ENCODE measurements at places on chromosomes 2 and 18. TPM values are rescaled to one million over a fixed set of nuclear protein-coding genes. Genes with fewer than 3 reads are reported as not detected.

DNA sequence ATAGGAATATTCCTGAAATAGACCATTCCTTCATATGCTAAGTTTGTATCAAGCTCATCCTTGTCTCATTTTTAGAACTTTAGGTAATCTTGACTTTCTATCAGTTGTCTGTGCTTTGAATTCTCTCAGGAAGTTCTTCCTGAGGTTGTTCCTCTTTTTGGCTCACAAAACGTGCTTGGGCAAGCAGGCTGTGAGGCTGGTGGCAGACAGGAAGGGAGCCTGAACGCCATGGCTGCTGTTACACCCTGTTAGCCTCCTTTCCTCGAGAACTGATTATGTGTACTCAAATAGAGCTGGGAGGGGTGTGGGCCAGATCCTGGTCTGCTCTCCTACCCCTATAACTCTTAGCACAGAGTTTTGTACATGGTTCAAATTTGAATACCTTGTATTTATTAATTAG, 136.4 kb upstream of the CELF4 start:
- no peak for DNase-seq

GRCh38 chr2:158955842-158956365, 12.5 kb upstream of the TANC1 start:
- no peak for DNase-seq

Gene TTN
- total RNA-seq, result 10.1 TPM

GRCh38 chr2:51711766-51712165, 679.8 kb upstream of the NRXN1 start:
- no peak for DNase-seq

Gene SKOR2
- not detected for total RNA-seq

DNA sequence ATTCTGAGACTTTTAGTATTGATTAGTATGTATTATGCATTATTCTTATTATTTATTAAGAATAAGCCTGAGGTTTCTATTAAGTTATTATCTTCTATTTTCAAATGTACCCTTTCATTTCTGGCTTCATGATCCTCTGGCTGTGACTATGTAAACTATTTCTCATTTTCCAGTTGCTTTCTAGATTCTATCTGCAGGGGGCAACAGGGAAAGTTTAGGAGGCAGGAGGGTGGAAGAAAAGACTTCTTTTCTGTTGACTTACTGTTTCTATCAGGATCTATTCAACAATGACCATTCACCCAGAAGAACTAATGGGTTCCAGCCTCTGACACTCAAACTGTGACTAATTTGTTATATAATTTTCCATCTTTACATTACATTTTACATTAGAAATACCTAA, 653.4 kb upstream of the FSHR start:
- DNase-seq, result no peak

- no peak for DNase-seq
Measured at GRCh38 chr18:11323359-11323819, 174.0 kb upstream of the PIEZO2 start.

Gene SRD5A2
- total RNA-seq, result not detected

Gene TFPI
- 208 TPM for total RNA-seq

DNA sequence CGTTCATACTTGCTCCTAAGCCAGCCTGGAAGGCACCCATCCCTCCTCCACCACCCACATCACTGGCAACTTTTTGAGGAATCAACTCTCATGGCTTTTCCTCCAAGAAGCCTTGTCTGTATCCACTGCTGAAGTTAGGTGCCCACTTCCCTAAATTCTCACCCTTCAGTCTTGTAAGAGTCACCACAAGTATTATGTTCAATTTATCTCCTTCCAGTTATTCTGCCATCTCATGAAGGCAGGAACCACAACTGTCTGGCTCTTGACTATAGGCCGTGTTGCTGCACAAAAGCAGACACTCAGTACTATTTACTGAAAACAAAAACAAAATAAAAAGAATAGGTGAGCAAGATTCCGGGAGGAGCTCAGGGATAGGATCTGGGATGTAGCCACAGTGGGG, 234.8 kb downstream of the CYRIA start:
- DNase-seq, result no peak

- DNase-seq, result no peak
Measured at GRCh38 chr2:214674278-214674677, 135.2 kb downstream of the BARD1 start.

GRCh38 chr18:74488354-74488753, 7.8 kb upstream of the CNDP2 start:
- DNase-seq, result no peak

GRCh38 chr2:151150331-151151320, 111.0 kb downstream of the RBM43 start:
- DNase-seq, result no peak

DNA sequence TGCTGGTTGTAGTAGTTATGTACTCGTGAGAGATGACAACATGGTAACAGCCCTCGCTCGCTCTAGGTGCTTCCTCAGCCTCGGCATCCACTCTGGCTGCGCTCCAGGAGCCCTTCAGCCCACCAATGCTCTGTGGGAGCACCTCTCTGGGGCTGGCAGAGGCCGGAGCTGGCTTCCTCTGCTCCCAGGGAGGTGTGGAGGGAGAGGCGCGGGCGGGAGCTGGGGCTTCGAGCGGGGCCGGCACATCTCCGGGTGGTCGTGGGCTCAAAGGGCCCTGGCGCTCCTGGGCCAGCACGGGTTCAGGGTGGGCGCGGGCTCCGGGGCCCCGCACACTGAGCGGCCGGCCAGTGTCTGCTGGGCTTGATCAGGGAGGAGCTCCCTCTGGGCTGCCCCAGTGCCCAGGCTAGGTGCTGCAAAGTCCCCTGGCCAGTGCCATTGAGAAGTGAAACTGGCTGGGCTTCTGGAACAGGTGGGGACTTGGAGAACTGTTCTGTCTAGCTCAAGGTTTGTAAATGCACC, 1012.1 kb downstream of the CNTNAP5 start:
- DNase-seq, result no peak

DNA sequence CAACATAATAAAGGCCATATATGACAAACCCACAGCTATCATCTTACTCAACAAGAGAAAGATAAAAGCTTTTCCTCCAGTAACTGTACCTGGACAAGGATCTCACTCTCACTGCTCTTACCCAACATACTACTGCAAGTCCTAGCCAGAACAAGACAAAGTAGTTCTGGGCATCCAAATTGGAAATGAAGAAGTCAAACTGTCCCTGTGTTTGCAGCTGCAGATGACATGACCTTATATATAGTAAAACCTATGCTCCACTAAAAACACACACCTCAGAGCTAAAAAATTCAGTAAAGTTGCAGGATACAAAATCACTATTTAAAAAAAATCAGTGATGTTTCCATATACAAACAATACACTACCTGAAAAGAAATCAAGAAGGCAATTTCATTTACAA, 32.2 kb downstream of the USP34 start:
- no peak for DNase-seq

- DNase-seq, result peak; percentile 71
Measured at GRCh38 chr2:27552941-27553340, 29.9 kb upstream of the ZNF512 start.

Gene MOCOS
- 0.45 TPM for total RNA-seq

- DNase-seq, result no peak
Measured at GRCh38 chr18:61034580-61034979, 298.6 kb upstream of the CDH20 start.

DNA sequence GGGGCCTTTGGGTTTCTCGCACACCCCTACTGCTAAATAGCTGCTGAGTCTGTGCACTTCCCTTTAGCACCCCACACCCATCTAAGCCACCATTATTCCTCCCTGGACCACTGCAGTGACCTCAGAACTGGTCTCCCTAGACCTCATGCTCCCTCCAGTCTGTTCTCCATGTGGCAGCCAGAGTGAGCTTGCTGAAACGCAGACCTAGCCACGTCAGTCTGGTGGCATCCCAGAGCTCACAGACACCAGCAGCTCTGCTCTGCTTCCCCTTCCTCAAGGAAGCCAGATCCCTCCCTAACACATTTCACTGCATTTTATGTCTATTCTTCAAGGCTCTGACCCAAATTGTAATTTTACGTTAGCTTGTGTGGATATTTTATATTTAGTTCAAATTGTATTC, 144.4 kb downstream of the DYSF start:
- no peak for DNase-seq

DNA sequence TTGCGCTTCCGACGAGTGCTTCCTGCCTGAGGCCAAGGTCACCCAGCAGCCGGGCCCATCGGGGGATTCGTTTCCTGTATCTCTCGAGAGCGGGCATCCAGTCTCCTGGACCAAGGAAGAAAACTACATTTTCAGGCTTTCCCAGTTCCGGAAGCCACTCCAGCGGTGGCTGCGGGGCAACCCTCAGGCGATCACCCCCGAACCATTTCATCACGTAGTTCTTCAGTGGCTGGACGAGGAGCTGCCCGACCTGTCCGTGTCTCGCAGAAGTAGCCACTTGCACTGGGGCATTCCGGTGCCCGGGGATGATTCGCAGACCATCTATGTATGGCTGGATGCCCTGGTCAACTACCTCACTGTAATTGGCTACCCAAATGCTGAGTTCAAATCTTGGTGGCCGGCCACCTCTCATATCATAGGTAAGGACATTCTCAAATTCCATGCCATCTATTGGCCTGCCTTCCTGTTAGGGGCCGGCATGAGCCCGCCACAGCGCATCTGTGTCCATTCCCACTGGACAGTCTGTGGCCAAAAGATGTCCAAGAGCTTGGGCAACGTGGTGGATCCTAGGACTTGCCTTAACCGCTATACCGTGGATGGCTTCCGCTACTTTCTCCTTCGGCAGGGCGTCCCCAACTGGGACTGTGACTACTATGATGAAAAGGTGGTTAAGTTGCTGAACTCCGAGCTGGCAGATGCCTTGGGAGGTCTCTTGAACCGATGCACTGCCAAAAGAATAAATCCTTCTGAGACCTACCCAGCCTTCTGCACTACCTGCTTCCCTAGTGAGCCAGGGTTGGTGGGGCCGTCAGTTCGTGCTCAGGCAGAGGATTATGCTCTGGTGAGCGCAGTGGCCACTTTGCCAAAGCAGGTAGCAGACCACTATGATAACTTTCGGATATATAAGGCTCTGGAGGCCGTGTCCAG, 1.0 kb downstream of the MARS2 start:
- DNase-seq, result peak; percentile 22

- no peak for DNase-seq
Measured at GRCh38 chr18:79123948-79124347, 54.8 kb downstream of the ATP9B start.

DNA sequence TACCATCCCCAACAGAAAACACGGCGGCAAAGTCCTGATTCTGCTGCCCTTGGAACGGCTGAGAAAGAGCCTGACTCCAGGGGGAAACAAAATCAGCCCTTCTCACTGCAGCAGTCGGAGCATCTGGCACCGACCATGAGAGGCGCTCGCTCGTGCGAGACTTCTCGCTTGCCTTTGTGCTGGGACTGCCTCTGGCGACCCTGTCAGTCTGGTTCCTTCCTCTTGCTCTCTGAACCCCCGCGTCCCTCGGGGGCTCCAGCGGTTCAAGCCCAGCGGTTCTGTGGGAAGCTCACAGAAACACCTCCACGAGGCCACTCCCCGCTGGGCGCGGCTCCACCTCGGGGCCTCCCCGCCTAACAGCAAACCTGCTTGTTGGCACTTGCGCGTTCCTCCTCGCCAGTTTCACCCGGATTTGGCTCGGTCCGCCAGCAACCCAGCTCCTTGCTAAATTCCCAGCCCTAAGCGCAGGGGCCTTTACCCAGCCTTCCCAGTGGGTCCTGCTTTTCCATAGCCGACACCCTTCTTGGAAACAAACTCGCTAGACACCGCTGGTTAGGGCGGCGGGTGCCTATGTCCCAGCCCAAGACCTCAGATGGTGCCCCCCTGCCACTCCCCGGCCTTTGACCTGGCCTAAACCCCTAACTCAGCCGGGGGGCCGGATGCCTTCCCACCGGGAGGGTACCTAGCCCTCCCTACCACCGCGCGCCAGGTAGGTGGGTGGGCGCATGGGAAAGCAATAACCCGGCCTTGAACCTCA, 2.2 kb downstream of the RND3 start:
- DNase-seq, result peak; percentile 95

GRCh38 chr2:51859260-51859659, 827.3 kb upstream of the NRXN1 start:
- no peak for DNase-seq

Gene SLC16A14
- 2.1 TPM for total RNA-seq

- no peak for DNase-seq
Measured at GRCh38 chr2:144553379-144553778, 33.5 kb upstream of the ZEB2 start.

DNA sequence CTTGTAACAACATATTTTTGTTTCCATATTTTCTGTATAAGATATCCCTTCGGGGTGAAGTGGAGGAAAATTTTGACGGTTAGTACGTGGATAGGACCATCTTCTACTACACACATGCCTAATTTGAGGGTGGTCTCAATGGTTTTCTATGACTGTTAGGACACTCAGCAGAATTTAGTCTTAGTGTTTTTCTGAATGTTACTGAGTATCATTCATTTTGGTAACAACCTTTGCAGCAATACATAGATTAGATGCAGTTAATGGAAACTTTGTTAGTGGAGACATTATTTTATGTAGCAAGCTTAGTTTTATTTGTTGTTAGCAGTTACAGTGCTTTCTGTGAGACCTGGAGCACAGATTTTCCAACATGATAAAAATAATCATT, 1.6 kb downstream of the ITGAV start:
- DNase-seq, result no peak

GRCh38 chr2:100427627-100428258, 10.3 kb upstream of the CHST10 start:
- peak; percentile 71 for DNase-seq

DNA sequence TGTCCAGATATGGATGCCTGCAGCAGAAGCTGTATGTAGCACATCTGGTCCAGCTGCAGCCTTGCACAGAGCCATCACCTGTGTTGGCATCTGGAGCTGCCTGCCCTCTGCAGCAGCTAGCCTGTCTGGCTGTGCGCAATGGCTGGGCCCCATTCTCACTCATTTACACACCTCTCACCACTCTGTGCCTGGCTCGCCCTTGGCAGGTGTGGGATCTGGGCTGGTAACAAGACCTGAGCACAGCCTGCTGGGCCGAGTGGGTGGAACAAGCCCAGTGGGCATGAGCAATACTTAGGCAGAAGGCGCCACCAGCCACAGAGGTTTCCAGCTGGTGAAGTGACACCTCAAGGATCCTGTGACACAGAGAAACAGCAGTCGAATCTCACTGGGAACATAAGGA, 714.1 kb downstream of the NUP35 start:
- DNase-seq, result no peak

Gene RAPH1
- 187 TPM for total RNA-seq

Gene SPATA3
- not detected for total RNA-seq

- peak; percentile 4 for DNase-seq
Measured at GRCh38 chr18:45081566-45082181, 401.0 kb downstream of the SETBP1 start.

Gene ABCG5
- not detected for total RNA-seq

DNA sequence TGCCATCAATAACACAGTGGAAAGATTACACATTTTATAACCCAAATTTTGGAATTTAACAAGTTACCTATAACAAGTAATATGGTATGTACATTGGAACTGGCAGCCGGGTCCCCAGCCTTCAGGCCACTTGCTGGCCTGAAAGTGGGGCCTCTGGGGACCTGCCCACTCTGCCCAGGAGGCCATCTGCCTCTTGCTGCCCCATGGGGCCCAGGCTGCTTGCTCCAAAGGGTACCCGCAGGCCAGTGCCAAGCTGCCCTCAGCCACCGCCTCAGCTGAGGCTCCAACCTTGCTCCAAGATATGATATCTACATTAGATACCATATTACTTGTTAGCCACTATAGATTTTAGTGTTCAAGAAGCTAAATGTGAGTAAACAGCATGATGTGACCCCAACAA, 120.8 kb upstream of the TMEFF2 start:
- no peak for DNase-seq

GRCh38 chr2:160568856-160569255, 75.2 kb upstream of the RBMS1 start:
- DNase-seq, result no peak

Data from thyroid gland (tissue), 4 donors.